ENCODE measurements at places on chromosomes 4 and X. TPM values are rescaled to one million over a fixed set of nuclear protein-coding genes. Genes with fewer than 3 reads are reported as not detected.

Gene HS6ST2
- 23.1 TPM for total RNA-seq

Gene ACE2
- 0.59 TPM for total RNA-seq

Gene FAT4
- total RNA-seq = 61.1 TPM

Gene SATL1
- total RNA-seq = 0.72 TPM

Gene CXXC4
- 5.1 TPM for total RNA-seq

Gene IL21
- total RNA-seq = not detected

Gene XAGE1A
- not detected for total RNA-seq

Gene PHF8
- total RNA-seq = 52.2 TPM

Gene CTPS2
- total RNA-seq = 78.1 TPM

Gene ANXA3
- total RNA-seq = 87.2 TPM

GRCh38 chr4:10482913-10483312 lies 25.7 kb upstream of the ZNF518B start:
- H3K27me3 ChIP-seq = no peaks in the 10 kb centered on the region
- no peaks in the 10 kb centered on the region for H3K4me1 ChIP-seq
- no peak overlapping the region for H3K27ac ChIP-seq

- no peaks in the 10 kb centered on the region for H3K27me3 ChIP-seq
- H3K36me3 ChIP-seq = no peaks in the 10 kb centered on the region
- peak overlapping the region; percentile 57 for H3K4me3 ChIP-seq
These were observed 80.9 kb downstream of the KDM6A start for GRCh38 chrX:44953734-44954502.

DNA sequence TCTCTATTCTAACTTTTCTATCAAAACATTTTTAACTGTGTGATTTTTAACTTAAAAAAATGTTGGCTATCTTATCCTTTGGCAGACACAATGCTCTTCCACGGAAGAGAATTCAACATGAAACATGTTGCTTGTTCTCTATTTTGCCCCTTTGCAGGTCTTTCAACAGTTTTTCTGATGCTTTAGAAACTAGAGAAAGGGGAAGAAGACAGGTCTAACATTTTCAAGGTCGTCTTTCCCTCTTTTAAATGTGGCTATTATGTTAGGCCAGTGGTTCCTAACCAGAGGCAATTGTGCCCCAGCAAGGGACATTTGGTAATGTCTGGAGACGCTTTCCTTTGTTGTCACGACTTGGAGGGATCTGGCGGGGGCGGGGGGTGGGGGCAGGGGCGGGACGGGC lies 95.0 kb downstream of the SH3KBP1 start:
- no peak overlapping the region for H3K27ac ChIP-seq
- H3K36me3 ChIP-seq = peaks cover 2% of the 10 kb centered on the region
- peaks cover 11% of the 10 kb centered on the region for H3K4me1 ChIP-seq
- no peak for DNase-seq
- H3K27me3 ChIP-seq = no peaks in the 10 kb centered on the region

DNA sequence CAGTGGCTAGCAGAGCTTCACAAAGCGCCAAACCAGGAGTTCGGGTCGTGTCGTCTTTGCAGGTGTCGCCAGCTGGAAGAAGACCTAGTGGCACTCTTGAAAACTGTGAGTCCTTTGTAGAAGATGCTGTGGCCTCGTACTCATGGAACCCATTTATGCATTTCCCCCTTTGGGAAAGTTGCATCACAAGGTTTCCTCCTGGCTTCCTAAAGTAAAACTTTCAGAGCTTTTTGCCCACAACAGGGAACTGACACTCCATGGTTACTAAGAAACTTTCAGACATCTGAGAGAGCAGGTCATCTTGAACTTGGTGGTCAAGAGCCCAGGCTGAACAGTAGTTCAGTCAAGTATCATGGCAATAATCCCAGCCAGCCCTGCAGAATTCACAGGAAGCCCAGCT lies 15.9 kb upstream of the NOCT start:
- H3K4me1 ChIP-seq = no peaks in the 10 kb centered on the region
- H3K4me3 ChIP-seq = no peak overlapping the region
- no peak for DNase-seq
- no peaks in the 10 kb centered on the region for H3K27me3 ChIP-seq

DNA sequence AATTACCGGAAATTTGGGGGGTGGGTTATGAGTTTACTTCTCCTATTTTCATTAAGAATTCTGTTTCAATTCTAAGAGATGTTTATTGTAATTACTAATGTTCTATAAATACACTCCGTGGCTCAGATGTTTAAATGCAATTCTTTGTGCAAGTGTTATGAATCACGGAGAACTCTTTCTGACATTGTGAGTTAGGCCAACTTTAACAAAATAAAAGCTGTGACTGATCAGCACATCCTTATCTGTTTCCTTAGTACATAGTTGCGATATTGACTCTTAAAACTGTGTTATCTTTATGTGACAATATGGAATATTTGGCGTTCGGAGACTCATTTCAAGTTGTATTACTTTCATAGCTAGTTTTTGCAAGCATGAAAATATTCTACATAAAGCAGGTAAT lies 902 bp downstream of the KLHL4 start:
- peaks cover 5% of the 10 kb centered on the region for H3K27me3 ChIP-seq
- no peaks in the 10 kb centered on the region for H3K36me3 ChIP-seq
- peaks cover 31% of the 10 kb centered on the region for H3K4me1 ChIP-seq
- DNase-seq = no peak
- H3K4me3 ChIP-seq = peak overlapping the region; percentile 66

GRCh38 chr4:125714845-125715244 lies 400.1 kb downstream of the FAT4 start:
- no peaks in the 10 kb centered on the region for H3K4me1 ChIP-seq
- H3K4me3 ChIP-seq = no peak overlapping the region
- no peak overlapping the region for H3K27ac ChIP-seq
- no peaks in the 10 kb centered on the region for H3K27me3 ChIP-seq

DNA sequence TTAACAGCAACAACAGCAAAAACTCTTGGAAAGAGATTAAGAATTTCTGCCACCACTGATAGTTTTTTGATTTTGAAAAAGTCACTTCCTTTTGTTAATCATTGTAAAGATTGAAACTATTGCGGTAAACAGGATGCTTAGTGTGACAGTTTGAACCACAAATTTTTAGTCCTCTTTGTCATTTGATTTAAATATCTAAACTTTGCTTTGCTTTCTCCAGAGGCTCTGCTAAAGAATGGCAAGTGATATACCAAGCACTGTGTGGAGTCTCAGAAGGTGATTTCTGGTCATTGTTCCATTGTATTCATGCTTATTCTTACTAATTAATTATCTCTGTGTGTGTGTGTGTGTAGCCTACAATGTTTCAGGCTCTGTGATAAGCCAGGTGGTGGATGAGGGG lies 155.6 kb downstream of the BMPR1B start:
- no peak overlapping the region for H3K4me3 ChIP-seq
- no peak overlapping the region for H3K27ac ChIP-seq
- no peaks in the 10 kb centered on the region for H3K27me3 ChIP-seq
- peaks cover 8% of the 10 kb centered on the region for H3K4me1 ChIP-seq
- no peak for DNase-seq

- no peak overlapping the region for H3K4me3 ChIP-seq
- no peaks in the 10 kb centered on the region for H3K27me3 ChIP-seq
- no peaks in the 10 kb centered on the region for H3K36me3 ChIP-seq
- DNase-seq = no peak
These were observed 129.1 kb downstream of the COL4A6 start for GRCh38 chrX:108309144-108309543.

DNA sequence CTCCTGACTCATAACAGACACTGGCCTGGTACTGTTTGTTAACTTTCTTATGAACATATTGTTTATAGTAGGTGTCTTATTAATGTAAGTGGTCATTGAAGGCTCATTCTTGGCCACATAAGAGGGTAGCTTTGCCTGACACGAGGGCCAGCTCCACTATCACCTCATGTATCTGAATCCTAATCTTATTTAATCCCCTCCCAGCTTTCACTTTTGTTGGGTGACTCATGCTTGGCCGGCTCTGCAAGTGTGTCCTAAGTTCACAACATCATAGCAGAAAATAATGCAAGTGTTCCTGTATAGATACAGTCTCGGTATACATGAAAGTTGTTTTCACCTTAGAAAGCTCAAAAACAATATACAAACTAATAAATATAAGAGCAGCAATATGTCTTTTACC lies 283.8 kb downstream of the IQCM start:
- DNase-seq = no peak
- H3K36me3 ChIP-seq = no peaks in the 10 kb centered on the region
- H3K4me1 ChIP-seq = no peaks in the 10 kb centered on the region
- no peak overlapping the region for H3K27ac ChIP-seq
- H3K4me3 ChIP-seq = no peak overlapping the region

DNA sequence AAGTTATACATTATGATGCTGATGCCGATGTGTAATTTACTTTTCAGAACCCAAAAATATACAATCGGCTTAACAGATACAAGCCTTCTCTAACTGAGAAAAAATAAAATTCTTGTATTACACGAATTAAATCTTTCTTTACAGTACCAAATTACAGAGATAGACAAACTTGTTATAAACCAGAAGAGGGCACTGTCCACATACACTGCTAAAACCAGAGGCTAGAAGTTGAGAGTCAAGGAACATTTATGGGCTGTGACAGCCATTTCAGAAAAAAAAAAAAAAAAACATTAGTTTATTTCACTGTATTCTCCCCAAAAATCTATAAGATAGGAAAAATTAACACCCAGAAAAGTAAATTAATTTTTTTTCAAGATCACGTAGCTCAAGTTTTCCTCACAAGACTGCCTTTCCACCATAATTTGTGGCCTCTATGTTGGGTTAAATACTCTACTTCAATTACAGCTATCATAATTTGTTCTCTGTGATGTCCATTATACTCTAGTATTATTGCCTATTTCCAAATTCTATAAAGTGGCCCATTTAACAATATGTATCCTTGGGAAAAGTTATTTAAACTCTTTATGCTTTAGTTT lies 12.0 kb downstream of the EREG start:
- DNase-seq = no peak
- no peak overlapping the region for H3K27ac ChIP-seq
- no peaks in the 10 kb centered on the region for H3K4me1 ChIP-seq

- peaks cover 6% of the 10 kb centered on the region for H3K4me1 ChIP-seq
- peaks cover 2% of the 10 kb centered on the region for H3K36me3 ChIP-seq
- no peaks in the 10 kb centered on the region for H3K27me3 ChIP-seq
- no peak for DNase-seq
- H3K4me3 ChIP-seq = no peak overlapping the region
- H3K27ac ChIP-seq = no peak overlapping the region
These were observed 137.9 kb downstream of the GRIA2 start for GRCh38 chr4:157358439-157358838.

GRCh38 chrX:132631579-132632232 lies 142.9 kb upstream of the MBNL3 start:
- peaks cover 1% of the 10 kb centered on the region for H3K4me1 ChIP-seq
- H3K4me3 ChIP-seq = no peak overlapping the region
- H3K27me3 ChIP-seq = no peaks in the 10 kb centered on the region
- no peak overlapping the region for H3K27ac ChIP-seq

GRCh38 chr4:148934926-148935578 lies 492.8 kb upstream of the NR3C2 start:
- no peaks in the 10 kb centered on the region for H3K4me1 ChIP-seq
- peaks cover 1% of the 10 kb centered on the region for H3K36me3 ChIP-seq
- no peak for DNase-seq
- no peak overlapping the region for H3K4me3 ChIP-seq

DNA sequence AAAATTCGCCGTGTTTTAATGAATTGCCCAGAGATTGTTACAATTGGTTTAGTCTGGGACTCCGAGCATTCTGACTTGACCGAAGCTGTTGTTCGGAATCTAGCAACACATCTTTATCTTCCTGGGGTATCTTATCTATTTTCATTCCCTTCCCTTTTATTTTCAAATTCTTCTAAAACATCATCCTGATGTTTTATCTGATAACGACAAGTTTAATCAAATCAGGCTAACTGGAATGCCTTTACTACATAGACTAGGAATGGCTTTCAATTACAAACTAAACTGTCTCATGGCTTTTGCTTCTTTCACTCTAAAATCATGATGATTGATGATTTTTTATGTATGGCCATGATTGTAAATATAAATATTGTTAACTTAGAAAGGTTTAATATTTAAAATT lies 48.0 kb downstream of the USP53 start:
- no peak for DNase-seq
- H3K27me3 ChIP-seq = no peaks in the 10 kb centered on the region
- H3K36me3 ChIP-seq = peaks cover 34% of the 10 kb centered on the region

- no peak overlapping the region for H3K27ac ChIP-seq
- no peak for DNase-seq
- peaks cover 74% of the 10 kb centered on the region for H3K27me3 ChIP-seq
- no peaks in the 10 kb centered on the region for H3K36me3 ChIP-seq
These were observed 721 bp downstream of the FAM184B start for GRCh38 chr4:17780501-17781299.

GRCh38 chrX:50372966-50373365 lies 97.7 kb downstream of the DGKK start:
- DNase-seq = no peak
- H3K4me1 ChIP-seq = peaks cover 4% of the 10 kb centered on the region
- no peaks in the 10 kb centered on the region for H3K36me3 ChIP-seq
- no peaks in the 10 kb centered on the region for H3K27me3 ChIP-seq

DNA sequence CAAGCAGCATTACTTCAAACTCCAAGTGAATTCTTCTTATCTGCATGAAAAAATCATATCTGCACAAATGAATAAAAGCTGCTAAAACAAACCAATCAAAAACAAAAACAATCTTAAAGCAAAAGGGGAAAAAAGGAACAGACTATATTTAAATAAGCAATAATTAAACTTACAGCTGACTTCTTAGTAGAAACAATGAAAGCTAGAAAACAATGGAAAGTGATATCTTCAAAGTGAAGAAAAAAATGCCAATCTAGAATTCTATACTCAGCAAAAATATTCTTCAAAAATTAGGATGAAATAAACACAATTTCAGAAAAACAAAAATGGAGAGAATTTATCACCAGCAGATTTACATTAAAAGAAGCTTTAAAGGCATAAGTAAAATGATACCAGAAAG lies 20.0 kb downstream of the STBD1 start:
- peaks cover 10% of the 10 kb centered on the region for H3K36me3 ChIP-seq
- peaks cover 3% of the 10 kb centered on the region for H3K27me3 ChIP-seq
- H3K4me3 ChIP-seq = no peak overlapping the region
- no peak for DNase-seq

GRCh38 chrX:121216641-121217374 lies 169.4 kb downstream of the GLUD2 start:
- H3K27ac ChIP-seq = no peak overlapping the region
- H3K4me3 ChIP-seq = no peak overlapping the region
- no peak for DNase-seq
- H3K27me3 ChIP-seq = no peaks in the 10 kb centered on the region
- H3K36me3 ChIP-seq = no peaks in the 10 kb centered on the region

GRCh38 chr4:78512357-78512920 lies 39.1 kb upstream of the ANXA3 start:
- DNase-seq = no peak
- H3K4me1 ChIP-seq = peaks cover 9% of the 10 kb centered on the region
- H3K4me3 ChIP-seq = no peak overlapping the region
- H3K27me3 ChIP-seq = no peaks in the 10 kb centered on the region

GRCh38 chr4:71186566-71187403 lies 152.0 kb upstream of the SLC4A4 start:
- H3K27me3 ChIP-seq = peaks cover 8% of the 10 kb centered on the region
- peak; percentile 26 for DNase-seq

DNA sequence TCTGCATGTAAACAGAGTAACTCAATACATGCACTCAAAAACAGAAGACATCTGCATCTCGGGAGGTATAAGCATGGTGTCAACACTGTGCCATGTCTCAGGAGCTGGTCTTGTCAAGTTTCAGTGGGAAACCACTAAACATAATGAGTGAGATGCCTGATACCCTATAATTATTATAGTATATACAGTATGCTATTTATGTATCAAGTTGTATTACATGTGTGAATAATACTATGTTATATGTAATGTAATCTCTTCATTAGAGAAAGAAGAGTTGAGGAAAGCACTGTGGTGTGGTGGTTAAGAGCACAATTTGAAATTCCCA lies 2.5 kb downstream of the PPBP start:
- DNase-seq = no peak
- no peaks in the 10 kb centered on the region for H3K4me1 ChIP-seq
- H3K36me3 ChIP-seq = no peaks in the 10 kb centered on the region
- peaks cover 37% of the 10 kb centered on the region for H3K27me3 ChIP-seq
- H3K4me3 ChIP-seq = no peak overlapping the region

All from mesothelial cell of epicardium (in vitro differentiated cells).